ENCODE measurements at places on chromosomes 7 and 10. TPM values are rescaled to one million over a fixed set of nuclear protein-coding genes. Genes with fewer than 3 reads are reported as not detected.

DNA sequence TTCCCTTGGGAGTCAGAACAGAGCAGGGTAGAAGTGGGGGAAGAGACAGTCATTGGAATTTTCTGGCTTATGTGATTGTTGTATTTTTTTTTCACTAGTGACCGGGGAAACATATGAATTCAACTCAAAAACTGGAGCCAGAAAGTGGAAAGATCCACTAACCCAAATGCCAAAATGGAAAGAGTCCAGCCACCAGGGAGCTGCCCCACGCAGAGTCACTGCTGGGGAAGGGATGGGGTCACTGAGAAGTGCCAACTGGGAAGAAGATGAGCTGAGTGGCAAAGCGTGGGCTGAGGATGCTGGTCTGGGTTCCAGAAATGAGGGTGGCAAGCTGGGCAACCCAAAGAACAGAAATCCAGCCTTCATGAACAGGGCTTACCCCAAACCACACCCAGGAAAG, 69.2 kb downstream of the CDHR3 start:
- no peak for DNase-seq

DNA sequence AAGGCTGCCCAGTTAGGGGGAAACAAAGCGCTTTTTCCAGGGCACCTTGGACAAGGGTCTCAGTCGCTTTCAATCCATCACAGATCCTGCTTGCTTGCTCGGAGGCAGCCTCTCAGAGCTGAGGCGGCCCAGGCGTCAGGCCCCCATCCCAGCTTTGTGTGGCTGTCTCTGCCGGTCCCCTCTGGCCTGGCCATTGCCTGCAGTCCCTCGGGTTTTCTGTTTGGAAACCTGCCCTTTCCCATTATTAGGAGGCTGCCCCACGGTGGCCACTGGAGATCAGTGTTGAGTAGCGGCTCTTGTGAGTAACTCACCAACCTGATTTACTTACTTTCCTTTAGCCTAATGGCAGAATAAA, 216.1 kb downstream of the GLRX3 start:
- DNase-seq, result no peak

DNA sequence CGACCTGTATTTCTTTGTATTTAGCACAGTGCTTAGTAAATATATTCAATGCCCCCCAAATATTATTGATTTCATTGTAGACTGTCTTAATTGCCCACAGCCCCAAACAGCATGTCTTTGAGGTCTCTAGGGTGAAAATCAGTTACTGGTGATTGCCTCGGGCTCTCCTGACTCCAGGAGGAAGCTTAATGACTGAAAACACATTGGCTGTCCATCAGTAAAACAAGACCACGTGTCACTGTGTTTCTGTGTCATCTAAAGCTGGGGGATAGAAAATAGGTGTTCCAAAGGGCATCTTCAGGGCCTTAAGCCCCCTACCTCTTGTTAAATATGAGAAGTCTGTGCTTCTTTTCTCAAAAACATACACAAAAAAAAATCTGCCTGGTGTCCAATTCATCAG, 67.9 kb downstream of the CACNA2D1 start:
- DNase-seq, result no peak

DNA sequence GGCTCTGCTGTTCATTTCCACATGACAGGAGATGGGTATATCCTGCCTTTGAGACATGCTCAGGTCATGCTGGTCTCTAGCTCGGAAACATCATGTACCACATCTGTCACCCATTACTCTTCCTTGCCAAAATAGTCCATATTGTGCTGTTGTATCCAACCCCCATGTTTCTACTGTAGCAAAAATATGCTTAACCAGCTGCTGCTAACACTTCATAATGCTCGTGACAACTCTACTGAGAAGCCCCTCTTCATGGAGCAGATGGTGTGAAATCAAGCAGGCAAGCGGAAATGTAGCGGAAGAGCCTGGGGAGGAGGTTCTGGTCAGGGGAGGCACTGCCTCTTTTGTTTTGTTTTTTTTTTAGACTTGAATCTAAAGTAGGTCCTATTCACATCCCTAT, 82.9 kb downstream of the NPY start:
- DNase-seq, result no peak

SLC13A1 gene
- total RNA-seq, result not detected

GRCh38 chr7:39745320-39745719, 121.9 kb downstream of the RALA start:
- no peak for DNase-seq

GRCh38 chr7:108015740-108016139, 12.8 kb upstream of the LAMB1 start:
- DNase-seq, result no peak

GRCh38 chr10:86401588-86402282, 35.1 kb upstream of the GRID1 start:
- peak; percentile 14 for DNase-seq

HOXA7 gene
- total RNA-seq, result 21.7 TPM

MRLN gene
- total RNA-seq, result not detected

PNLIPRP1 gene
- not detected for total RNA-seq

DNA sequence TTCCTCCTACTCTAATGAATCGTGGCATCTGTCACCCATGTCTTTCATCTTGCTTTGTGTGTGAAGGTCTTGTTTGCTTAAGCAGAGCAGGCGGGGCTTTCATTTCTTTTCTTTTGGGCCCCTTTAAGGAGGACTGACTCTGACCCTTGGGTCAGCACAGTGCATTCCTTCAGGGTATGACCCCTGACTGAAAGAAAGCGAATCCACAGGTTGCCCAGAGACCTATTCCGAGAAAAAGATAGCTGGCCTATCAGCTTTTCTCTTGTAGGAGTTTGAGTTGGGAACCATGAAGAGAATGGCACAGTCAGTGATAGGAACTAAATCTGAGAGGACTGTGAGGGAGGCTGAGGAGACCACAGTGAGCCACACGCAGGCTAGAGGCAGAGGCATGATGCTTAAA, 193.2 kb upstream of the CDCA7L start:
- no peak for DNase-seq

GRCh38 chr7:43869006-43869866, at the start of gene MRPS24:
TSS of gene MRPS24 (minus strand) at chr7:43869517. CDS start at chr7:43869495, 22 bp downstream.
- peak; percentile 100 for DNase-seq
